ENCODE measurements at places on chromosomes 6 and 20. TPM values are rescaled to one million over a fixed set of nuclear protein-coding genes. Genes with fewer than 3 reads are reported as not detected.

The MUC21 gene
- polyA plus RNA-seq: not detected

The CMTR1 gene
- polyA plus RNA-seq: 48.5 TPM

DNA sequence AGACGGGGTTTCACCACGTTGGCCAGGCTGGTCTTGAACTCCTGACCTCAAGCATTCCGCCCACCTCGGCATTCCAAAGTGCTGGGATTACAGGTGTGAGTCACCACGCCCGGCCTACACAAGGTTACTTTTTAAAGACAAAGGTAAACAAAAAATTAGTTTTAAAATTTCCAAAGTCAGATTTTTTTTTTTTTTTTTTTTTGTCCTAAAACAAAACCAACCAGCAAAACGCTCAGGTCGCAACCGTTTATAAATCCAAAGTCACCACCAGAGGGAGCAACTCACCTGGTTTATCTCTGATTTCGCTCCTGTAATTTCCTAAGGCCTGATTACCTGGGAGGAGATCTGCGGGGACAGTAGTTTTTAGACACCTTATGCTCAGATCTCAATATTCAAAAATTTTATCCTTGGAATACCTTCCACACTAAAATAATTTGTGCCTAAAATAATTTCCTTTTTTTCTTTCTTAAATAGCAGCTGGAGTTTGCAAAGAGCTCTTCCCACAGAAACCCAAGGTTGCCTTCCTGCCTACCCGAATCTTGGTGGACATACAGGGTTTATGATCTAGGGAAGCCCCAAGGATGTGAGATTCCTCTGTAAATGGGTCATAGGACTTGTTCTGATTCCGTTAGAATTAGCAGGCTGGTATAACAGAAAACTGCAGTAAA lies 19.8 kb upstream of the TREM1 start:
- DNase-seq: no peak

DNA sequence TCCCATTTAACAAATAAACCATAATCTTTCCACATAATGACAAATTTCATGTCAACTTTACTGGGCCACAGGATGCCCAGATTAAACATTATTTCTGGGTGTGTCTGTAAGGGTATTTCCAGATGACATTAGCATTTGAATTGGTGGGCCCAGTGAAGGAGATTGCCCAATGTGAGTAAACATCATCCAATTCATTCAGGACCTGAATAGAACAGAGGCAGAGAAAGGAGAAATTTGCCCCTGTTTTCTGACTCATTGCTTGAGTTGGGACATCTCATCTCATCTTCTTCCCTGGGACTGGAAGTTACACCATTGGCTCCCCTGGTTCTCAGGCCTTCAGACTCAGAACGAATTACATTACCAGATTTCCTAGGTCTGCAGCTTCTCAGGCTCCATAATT lies 142.9 kb downstream of the TPBG start:
- no peak for DNase-seq

GRCh38 chr6:96795481-96795880 lies 41.8 kb downstream of the GPR63 start:
- DNase-seq: no peak

DNA sequence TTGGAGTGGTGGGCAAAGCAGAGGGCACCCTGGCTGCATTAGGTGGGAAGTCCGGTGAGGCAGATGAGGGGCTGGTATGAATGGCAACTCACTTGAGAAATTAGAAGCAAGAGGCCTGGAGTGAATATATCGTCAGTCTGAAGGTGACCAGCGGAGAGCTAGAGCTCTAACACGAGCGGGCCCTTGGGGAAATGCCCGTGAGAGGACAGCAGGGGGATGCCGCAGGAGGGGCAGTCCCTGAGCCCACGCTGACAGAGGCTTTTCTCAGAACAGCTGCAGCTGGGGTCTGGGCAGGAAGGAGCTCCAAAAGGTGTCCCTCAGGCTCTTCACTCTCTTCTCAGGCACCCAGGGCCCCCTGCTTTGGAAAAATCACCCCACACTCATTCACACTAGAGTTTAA lies 32.0 kb upstream of the CD93 start:
- no peak for DNase-seq

GRCh38 chr6:153436351-153436750 lies 305.3 kb upstream of the RGS17 start:
- DNase-seq: no peak

GRCh38 chr20:36582821-36583220 lies 9.4 kb downstream of the TGIF2 start:
- no peak for DNase-seq

All from left renal pelvis (tissue), 4 donors.